ENCODE measurements at places on chromosomes 6 and 20.

- DNase-seq = no peak
Measured at GRCh38 chr20:3876676-3877075, 12.5 kb upstream of the PANK2 start.

DNA sequence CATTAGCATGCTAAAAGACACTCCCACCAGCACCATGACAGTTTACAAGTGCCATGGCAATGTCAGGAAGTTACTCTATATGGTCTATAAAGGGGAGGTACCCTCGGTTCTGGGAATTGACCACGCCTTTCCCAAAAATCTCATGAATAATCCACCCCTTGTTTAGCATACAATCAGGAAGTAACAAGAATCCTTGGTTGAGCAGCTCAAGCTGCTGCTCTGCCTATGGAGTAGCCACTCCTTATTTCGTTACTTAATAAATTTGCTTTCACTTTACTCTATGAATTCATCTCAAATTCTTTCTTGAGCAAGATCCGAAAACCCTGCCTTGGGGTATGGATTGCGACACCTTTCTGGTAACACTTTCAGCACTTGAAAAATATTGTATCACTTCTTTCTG lies 243.0 kb downstream of the BMP2 start:
- no peak for DNase-seq

DNA sequence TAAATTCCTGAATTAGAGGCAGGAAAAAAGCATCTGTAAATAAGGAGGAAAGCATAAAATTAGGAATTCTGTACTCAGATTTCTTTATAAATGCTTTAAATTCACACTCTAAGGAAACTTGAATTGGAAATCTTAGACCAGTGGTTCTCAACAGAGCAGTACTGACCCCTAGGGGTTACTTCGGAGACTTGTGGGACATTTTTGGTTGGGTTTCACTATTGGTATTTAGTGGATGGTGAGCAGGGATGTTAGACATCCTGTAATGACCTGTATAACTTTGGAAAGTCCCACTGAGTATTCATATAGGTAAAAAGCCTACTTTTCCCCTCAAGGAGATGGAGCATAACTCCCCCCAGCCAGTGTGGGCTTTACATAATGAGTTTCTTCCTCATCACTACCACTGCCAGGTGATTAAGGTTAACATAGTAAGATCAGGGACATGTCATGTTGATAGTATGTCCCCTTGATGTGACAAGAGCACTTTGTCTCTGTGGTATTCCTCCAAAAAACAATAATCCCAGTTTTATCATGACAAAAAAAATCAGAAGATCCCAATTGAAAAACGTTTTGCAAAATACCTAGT lies 31.0 kb downstream of the GLO1 start:
- no peak for DNase-seq

DNA sequence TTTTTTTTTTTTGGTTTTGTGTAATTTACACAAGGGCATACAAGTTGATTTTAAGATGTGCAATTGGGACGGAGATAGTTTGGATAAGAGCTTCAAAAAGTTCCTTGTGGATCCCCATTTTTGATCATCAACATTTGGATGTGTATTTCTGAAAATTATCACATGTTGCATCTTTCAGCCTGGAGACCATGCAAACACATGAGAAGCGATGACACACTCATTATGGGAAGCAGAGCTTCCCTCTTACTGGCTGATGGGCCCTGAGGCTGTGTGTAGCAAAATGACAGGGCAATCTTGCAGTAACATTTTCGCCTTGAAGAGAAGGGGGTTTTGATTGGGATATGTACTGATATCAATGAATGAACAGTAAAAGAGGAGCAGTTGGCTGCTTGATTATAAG lies 22.0 kb upstream of the RIPK1 start:
- DNase-seq = no peak

DNA sequence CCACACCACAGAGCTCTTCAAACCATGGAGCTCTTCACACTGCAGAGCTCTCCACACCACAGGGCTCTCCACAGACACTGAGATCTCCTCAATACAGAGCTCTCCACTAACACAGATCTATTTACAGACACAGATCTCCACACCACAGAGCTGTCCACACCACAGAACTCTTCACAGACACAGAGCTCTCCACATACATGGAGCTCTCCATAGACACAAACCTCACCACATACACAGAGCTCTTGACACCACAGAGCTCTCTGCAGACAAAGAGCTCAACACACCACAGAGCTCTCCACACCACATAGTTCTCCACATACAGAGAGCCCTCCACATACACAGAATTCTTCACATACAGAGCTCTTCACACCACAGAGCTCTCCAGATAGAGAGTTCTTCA lies 53.0 kb downstream of the ERMARD start:
- no peak for DNase-seq

GRCh38 chr6:166488076-166488685 lies 98.3 kb downstream of the RAMACL start:
- peak; percentile 81 for DNase-seq

- DNase-seq = no peak
Measured at GRCh38 chr6:166041277-166041676, 126.4 kb downstream of the TBXT start.

GRCh38 chr6:157673596-157673995 lies 149.4 kb upstream of the SNX9 start:
- DNase-seq = no peak

DNA sequence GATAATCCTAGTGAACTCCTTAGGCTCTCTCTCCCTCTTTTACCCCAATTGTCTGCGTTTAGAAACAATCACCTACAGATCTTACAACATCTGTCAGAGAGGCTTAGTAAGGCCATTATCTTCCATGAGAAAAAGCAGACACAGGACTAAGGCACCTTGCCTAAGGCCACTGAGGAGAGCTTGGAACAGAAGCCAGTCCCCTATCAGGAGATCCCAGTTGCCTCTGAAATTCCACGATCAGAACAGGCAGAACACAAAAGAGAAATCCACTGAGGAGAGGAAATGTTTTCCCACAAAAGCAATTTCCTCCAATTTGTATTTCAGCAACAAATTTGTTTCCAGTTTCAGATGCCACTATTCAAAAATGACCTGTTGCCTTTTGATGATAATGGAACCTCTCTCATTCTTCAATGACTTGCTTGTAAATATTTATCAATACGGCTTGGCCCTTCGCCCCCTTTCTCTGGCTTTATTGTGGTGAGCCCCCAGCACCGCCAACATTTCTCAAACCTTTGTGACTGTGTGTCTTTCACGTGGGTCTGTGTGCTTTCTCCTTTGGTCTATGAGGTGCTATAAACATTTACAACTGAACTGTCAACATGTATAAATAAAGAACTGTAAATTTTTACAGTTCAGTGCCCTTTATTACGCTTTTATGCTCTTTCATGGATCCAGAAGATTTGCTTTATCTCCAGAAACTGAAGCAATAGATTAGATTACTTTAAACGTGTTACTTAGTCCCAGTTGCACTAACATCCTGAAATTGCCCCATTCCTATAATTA lies 187.8 kb upstream of the PHACTR1 start:
- no peak for DNase-seq

- no peak for DNase-seq
Measured at GRCh38 chr6:91437315-91437729, 850.5 kb upstream of the MAP3K7 start.

DNA sequence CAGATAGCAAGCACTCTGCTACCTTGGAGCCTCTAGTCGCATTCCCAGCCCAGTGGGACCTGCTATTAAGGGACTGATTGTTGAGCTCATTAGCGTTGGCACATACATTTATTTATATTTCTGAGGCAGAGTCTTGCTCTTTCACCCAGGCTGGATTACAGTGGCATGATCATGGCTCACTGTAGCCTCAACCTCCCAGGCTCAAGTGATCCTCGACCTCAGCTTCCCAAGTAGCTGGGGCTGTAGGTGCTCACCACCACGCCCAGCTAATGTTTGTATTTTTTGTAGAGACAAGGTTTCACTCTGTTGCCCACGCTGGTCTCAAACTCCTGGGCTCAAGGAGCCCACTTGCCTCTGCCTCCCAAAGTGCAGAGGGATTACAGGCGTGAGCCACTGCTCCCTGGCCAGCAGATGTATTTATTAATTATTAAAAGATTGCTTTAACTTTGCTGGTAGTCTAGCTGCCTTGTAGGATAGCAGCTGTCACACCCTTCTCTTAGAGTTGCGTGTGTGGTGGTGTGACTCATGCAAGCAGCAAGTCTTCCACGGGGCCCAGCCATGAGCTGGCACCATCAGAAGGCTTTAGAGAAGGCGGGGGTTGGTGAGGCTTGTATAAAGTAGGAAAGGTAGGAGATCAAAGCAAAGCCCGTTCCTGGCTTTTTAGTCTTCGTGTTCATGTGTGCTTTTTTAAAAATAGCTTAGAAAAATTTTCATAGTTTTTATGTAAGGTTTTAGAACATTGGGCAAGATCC lies 16.5 kb downstream of the ACTR5 start:
- DNase-seq = no peak

DNA sequence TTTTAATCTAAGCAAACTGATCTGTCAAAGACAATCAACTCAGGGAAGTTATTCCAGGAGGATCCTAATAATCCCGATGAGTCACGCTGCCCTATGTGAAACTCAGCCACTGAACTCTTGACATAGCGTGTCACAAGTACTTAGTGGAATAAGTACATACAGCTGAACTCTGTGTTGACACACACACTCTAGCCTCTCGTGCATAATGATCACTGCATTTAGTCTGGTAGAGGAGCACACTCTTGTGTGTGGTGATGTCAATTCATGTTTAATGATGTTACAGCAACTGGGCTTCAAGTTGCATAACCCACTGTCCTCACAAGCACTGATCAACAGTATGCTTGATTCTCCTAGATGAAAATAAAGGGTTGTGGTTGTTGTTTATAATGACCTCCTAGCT lies 148.3 kb downstream of the HACE1 start:
- no peak for DNase-seq

DNA sequence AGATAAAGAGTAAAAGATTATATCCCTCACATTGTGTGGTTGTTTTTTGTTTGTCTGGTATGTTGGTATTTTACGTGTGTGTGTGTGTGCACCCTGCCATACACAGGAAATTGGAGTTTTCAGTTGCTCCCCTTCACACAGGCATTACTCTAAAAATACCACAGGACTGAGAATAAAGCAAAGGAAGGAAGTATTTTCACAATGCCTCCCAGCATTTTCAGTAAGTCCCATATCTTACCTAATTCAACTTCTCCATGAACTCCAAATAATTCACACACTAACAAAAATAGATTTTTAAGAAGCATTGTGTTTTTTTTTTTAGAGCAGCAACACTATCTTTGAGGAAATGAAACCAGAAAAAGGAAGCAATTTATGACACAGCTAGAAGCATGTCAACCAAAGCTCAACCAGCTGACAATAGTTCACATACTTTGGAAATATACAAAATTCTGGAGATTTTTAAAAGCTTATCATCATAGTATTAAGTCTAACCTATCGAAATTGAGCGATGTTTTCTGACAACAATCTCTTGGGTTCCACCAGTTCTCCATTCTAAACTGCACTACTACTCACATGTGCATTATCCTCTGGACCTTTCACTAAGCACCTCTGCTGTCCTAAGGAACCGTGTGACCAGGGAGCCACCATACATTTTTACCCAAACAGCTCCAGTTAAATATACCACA lies 2.1 kb downstream of the UBE2J1 start:
- DNase-seq = no peak

DNA sequence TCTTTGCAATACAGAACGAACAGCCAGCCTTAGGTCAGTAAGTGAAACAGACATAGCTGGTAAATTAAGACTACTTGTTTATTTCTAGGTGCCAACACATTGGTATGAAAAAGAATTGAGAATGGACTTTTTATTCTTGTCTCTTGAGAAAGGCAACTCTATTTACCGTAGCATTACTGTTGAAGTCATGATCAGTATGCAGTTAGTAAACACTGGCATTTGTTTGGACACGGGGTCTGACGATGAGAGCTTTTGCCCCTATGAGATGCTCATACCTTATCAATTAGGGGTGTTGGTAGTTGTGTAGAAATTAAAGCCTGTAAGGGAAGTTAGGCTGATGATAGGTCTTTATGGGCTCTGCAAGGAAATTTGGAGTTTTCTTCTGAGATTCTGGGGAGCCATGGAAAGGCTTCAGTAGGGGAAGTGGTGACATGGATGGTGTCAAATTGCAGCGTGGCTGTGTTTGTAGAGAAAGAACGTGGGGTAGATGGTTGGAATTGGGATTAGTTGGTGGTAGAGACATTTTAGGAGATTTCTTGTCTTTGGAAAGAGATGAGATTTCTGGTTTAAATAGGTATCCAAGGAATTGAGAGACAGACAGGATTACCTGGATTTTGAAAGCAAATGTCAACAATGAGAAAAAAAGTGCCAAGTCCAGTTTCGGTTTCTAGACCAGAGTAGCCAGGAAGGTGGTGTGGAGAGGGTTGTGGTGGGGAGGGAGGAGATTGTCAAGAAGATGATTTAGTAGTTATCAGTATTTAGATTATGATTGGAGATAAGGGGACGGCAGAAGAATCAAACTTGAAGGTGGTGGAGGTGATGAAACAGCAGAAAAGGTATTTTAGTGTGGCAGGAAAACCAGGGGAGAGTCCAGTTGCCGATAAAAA lies 116.6 kb downstream of the JARID2 start:
- no peak for DNase-seq

Data from right cardiac atrium (tissue), 5 donors.